ENCODE measurements at places on chromosomes 13 and 19. TPM values are rescaled to one million over a fixed set of nuclear protein-coding genes. Genes with fewer than 3 reads are reported as not detected.

The LAIR1 gene
- total RNA-seq = 9.4 TPM

The PTGER1 gene
- total RNA-seq = not detected

The SHKBP1 gene
- 11.8 TPM for total RNA-seq

The KANK3 gene
- 4.3 TPM for total RNA-seq

The SIX5 gene
- total RNA-seq = 4.1 TPM

The SERPINE3 gene
- total RNA-seq = not detected

The KASH5 gene
- 1.3 TPM for total RNA-seq

The DPRX gene
- not detected for total RNA-seq

The SPTBN4 gene
- total RNA-seq = 24.2 TPM

The INSL3 gene
- total RNA-seq = not detected

The IGFL4 gene
- total RNA-seq = 1.6 TPM

The C19orf81 gene
- total RNA-seq = 7.1 TPM

The NANOS3 gene
- total RNA-seq = 11.2 TPM

The C19orf67 gene
- 0.22 TPM for total RNA-seq

The OR2Z1 gene
- not detected for total RNA-seq

The IRGC gene
- total RNA-seq = not detected

The CERS1 gene
- total RNA-seq = 32.8 TPM

The DMKN gene
- total RNA-seq = 49.0 TPM

The CHMP2A gene
- 115 TPM for total RNA-seq

The POGLUT2 gene
- 26.6 TPM for total RNA-seq

The HCN2 gene
- 8.6 TPM for total RNA-seq

The TNPO2 gene
- total RNA-seq = 66.8 TPM

The LSM4 gene
- 69.4 TPM for total RNA-seq

The CCDC122 gene
- 7.5 TPM for total RNA-seq

The ZNF471 gene
- total RNA-seq = 16.3 TPM

The DCLK1 gene
- total RNA-seq = 239 TPM

The LPAR2 gene
- total RNA-seq = 19.8 TPM

The ZNF575 gene
- 0.40 TPM for total RNA-seq

The ZNF541 gene
- total RNA-seq = 0.50 TPM

The MPHOSPH8 gene
- total RNA-seq = 35.5 TPM

The OR1M1 gene
- total RNA-seq = not detected

The PPP1R12C gene
- total RNA-seq = 71.1 TPM

The TEX29 gene
- 0.61 TPM for total RNA-seq

The SIGLEC10 gene
- 3.1 TPM for total RNA-seq

The CBARP gene
- 2.7 TPM for total RNA-seq
